Liver (tissue), 10 donors: ENCODE measurements at places on chromosomes 7 and 10.

- no peaks in the 10 kb centered on the region for H3K4me1 ChIP-seq
- no peak for DNase-seq
- no peak overlapping the region for H3K27ac ChIP-seq
Observed at GRCh38 chr7:40723829-40724228, 589.0 kb downstream of the SUGCT start.

GRCh38 chr10:89580243-89580642 is 44.8 kb upstream of the SLC16A12 start:
- peak overlapping the region; percentile 44 for H3K27ac ChIP-seq
- H3K27me3 ChIP-seq: no peaks in the 10 kb centered on the region

DNA sequence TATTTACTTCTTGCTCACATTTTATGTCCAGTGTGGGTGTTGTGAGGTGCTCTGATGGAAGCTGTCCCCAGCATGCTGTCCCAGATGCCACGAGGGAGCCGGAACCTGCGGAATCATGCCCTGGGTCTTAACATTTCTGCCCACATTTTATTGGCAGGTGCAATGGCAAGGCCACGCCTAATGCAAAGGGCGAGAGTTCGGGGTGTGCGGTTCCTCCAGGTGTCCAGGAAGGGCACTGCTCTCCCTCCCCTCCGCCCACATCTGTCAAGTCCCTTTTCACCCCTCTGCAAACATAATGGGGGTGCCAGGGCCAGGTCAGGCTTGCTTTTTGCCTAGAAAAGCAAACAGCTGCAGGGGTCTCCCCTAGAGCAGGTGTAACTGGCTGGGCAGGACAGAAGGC is 16.4 kb downstream of the PDAP1 start:
- no peak overlapping the region for H3K4me3 ChIP-seq
- DNase-seq: no peak
- peaks cover 14% of the 10 kb centered on the region for H3K4me1 ChIP-seq
- peaks cover 11% of the 10 kb centered on the region for H3K36me3 ChIP-seq
- no peak overlapping the region for H3K27ac ChIP-seq

- no peaks in the 10 kb centered on the region for H3K27me3 ChIP-seq
- no peaks in the 10 kb centered on the region for H3K4me1 ChIP-seq
- H3K36me3 ChIP-seq: no peaks in the 10 kb centered on the region
- DNase-seq: no peak
- no peak overlapping the region for H3K27ac ChIP-seq
- no peak overlapping the region for H3K4me3 ChIP-seq
Observed at GRCh38 chr7:128740996-128741395, 1.8 kb downstream of the CALU start.
